ENCODE measurements at places on chromosomes 16 and 17.
A peak's percentile ranks its signal among the peaks of the same experiment; 100 is the strongest.

DNA sequence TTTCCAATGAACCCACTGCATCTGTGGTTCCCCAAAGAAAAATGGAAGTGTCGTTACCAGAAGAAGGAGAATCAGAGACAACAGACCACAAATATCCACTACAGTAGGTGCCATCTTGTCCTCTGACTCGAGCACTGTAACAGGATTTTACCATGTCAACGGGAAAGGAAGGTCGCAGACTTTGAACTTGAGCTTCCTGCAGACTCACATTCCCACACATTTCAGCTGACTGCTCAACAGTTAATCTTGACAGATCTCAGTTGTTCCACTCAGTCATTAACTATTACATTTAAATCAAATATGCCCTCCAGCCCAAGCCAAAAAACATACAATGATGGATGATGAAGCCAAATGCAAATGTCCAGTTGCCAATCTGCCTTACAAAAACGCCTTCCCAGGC, 37.0 kb downstream of the GAS7 start:
- no peak for DNase-seq

DNA sequence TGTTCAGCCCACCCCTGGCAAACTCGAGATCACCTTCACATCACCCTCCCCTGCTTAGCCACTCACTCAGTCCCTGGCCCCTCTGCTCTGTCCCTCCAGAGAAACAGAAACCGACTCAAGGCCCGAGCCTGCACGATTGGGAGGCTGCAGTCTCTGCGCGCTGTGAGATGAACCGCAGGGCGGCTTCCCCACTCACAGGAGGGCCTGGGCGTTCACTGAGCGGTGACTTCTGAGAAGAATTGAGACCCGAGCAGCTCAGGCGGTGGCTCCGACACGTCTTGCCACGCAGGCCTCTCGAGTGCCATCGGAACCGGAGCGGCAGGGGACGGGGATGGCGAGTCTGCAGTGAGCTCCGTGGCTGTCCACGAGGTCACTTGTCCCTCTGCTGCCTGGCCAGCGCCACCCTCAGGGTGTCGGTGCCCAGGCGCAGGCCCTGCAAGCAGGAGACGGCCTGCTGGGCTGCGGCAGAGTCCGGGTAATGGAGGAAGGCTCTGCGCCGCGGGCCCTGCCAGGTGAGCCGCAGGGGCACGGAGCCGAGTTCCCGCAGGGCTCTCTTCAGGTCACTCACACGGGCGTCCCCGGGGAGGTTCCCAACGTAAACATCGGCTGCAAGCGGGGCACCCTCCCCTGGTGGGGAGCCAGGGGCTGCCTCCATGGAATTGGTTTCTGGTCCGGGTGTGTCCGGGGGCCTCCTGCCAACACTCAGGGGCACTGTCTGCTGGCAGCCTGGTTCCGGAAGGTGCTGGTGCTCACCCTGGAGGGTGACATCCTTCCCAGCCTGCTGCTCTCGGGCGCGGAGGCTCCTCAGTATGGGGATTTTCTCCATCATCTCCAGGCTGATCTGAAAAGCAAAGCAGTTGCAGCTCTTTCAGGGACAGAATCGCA, 21.6 kb downstream of the FOXF1 start:
- no peak for DNase-seq

- no peak for DNase-seq
Measured at GRCh38 chr17:16419074-16419928, 3.9 kb downstream of the TRPV2 start.

DNA sequence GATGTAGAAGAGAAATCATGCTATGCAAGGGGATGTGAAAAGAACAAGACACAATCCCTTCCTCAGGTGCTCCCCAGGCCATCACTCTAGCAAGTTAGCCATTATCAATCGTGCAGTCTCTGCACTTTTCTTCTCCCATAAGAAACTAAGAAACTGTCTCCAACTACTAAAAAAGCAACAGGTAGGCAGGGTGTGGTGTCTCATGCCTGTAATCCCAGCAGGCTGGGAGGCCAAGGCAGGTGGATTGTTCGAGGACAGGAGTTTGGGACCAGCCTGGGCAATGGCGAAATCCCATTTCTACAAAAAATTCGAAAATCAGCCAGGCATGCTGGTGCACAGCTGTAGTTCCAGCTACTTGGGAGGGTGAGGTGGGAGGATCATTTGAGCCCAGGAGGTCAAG, 13.8 kb downstream of the PARN start:
- no peak for DNase-seq

GRCh38 chr16:72244853-72245252, 72.9 kb upstream of the PMFBP1 start:
- DNase-seq = peak; percentile 22

GRCh38 chr16:81528256-81528655, 83.6 kb downstream of the CMIP start:
- DNase-seq = no peak

DNA sequence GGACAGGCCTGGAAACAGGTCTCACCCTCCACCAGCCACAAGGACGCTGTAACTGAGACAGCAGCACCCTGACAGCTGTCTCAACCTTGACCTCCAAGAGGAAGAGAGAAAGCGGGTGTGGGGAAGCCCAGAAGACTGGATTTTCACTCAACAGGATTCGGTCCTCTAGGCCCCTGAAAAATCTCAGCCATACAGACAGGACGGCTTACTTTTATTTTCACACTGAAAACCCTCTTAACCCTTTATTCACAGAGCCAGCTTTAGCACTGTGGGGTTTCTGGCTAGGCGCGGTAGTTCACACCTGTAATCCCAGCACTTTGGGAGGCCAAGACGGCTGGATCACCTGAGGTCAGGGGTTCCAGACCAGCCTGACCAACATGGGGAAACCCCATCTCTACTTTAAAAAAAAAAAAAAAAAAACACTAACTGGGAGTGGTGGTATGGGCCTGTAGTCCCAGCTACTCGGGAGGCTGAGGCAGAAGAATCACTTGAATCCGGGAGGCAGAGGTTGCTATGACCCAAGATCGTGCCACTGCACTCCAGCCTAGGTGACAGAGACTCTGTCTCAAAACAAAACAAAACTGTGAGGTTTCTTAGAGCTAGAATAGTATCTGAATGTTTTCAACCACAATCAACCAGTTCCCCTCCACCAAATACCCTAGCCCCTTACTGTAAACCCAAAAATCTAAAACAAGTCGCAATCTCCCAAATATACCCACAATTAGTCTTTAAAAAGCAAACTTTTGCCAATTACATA, 5.3 kb downstream of the ANKRD11 start:
- DNase-seq = peak; percentile 40

GRCh38 chr17:39095309-39095686, 56.1 kb downstream of the PLXDC1 start:
- no peak for DNase-seq

GRCh38 chr17:62565817-62566216, 61.7 kb upstream of the MRC2 start:
- DNase-seq = no peak

DNA sequence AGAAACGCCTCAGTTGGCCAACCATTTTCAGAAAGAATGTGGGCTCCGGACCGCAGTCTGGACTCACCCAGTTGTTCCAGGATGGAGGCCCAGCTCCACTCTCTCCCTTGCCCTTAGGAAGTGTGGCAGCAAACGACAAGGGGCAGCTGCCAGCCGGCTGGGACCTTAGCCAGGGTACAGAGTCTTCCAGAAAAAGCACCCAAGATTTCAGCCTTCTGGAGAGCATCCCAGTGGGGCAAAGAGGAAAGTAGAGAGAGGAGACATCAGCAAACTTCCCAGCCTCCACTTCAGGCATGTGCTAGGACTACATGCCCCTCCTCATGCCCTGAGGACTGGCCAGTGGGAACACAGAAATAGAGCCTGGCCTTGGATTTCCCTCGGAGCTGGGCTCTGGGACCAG, 56.8 kb upstream of the SCNN1B start:
- DNase-seq = no peak

GRCh38 chr16:72978212-72978611, 69.7 kb downstream of the ZFHX3 start:
- no peak for DNase-seq

DNA sequence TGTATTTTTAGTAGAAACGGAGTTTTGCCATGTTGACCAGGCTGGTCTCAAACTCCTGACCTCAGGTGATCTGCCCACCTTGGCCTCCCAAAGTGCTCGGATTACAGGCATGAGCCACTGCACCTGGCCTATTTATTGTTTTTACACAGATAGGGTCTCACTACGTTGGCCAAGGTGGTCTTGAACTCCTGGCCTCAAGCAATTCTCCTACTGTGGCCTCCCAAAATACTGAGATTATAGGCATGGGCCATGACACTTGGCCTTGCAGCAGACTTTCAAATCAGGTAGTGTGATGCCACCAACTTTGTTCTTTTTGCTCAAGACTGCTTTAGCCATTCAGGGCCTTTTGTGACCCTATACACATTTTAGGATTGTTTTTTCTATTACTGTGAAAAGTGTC, 61.7 kb upstream of the INTS2 start:
- no peak for DNase-seq

DNA sequence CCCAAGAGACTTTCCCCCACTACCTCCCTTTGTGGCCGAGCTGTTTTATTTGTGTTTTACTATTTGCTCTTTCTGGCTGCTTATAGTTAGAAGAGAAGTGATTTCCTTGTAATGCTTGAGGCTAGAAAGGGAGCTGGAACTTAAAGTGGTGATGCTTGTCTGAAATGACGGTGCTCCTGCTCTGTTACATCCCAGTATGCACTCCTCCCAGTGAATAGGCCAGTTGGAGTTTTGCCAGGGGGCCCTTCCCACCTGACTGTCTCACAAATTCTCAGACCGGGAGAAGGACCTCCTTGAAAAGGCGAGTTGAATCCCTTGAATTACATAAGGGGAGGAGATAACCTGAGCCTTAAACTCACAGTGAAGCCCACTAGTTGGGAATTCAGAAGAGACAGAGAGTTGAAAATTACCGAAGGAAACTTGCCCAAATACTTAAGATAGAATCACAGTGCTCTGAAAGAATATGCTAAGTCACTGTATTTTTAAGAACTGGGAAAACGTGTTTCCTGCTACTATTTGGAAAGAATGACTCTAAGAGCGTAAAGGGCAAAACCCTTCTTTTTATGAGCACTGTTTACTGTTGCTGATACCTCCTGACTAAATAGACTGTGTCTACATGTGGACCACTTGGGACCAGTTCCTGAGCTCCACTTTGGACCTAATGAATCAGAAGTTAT, 84.7 kb upstream of the CLEC3A start:
- no peak for DNase-seq

- no peak for DNase-seq
Measured at GRCh38 chr17:82036634-82037091, 834 bp downstream of the DCXR start.

- DNase-seq = no peak
Measured at GRCh38 chr16:2270588-2271470, 2.9 kb upstream of the RNPS1 start.

GRCh38 chr17:19900809-19901208, 33.1 kb upstream of the ULK2 start:
- DNase-seq = no peak

DNA sequence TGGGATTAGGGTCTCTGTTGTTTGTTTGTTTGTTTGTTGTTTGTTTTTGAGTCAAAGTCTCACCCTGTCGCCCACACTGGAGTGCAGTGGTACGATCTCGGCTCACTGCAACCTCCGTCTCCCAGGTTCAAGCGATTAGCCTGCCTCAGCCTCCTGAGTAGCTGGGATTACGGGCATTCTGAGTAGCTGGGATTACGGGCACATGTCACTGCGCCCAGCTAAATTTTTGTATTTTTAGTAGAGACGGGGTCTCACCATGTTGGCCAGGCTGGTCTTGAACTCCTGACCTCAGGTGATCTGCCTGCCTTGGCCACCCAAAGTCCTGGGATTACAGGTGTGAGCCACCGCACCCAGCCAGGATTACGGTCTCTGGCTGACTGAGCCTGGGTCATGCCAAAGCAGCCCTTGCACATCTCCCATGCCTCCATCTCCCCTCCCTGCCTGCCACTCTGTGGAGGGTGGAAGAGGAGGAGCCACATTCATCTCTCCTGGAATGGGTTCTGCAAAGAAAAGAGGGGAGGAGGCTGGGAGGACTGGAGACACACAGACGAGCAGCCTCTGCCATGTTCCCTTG, 59.2 kb downstream of the BEAN1 start:
- DNase-seq = no peak

DNA sequence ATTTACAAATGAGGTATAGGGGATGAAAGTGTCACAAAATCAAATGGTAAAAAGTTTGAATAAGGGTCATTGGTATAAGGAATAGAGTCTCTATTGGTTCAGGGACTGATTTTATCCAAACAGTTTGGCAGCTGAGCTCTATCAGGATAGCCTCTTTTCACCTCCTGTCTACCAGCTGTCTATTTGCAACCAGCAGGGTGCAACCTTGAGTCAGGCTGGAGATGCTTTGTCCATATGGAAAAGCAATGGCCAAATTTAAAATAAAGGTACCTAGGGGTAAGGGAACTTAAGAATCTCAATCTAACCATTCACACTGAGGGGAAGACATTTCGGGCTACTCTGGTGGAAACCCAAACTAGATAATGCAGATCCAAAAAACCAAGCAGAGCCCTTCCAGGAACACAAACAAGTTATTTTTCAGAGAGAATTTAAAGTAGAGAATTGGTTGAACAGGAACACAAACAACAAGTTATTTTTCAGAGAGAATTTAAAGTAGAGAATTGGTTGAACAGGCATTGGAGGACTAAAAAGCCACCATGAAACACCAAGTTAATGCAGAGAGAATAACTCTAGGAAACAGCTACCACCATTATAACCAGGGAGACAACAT, 12.6 kb upstream of the CA10 start:
- peak; percentile 70 for DNase-seq

GRCh38 chr17:48392857-48393256, 37.2 kb downstream of the SKAP1 start:
- no peak for DNase-seq

GRCh38 chr16:70437017-70437581, 1.8 kb downstream of the ST3GAL2 start:
- DNase-seq = peak; percentile 82

GRCh38 chr16:85234310-85235204, 122.3 kb upstream of the CIBAR2 start:
- peak; percentile 97 for DNase-seq

GRCh38 chr16:12613131-12613991, 190.3 kb downstream of the CPPED1 start:
- DNase-seq = peak; percentile 25

- no peak for DNase-seq
Measured at GRCh38 chr16:57711346-57711745, 16.7 kb downstream of the DRC7 start.
